ENCODE measurements at places on chromosomes 6 and 20.

DNA sequence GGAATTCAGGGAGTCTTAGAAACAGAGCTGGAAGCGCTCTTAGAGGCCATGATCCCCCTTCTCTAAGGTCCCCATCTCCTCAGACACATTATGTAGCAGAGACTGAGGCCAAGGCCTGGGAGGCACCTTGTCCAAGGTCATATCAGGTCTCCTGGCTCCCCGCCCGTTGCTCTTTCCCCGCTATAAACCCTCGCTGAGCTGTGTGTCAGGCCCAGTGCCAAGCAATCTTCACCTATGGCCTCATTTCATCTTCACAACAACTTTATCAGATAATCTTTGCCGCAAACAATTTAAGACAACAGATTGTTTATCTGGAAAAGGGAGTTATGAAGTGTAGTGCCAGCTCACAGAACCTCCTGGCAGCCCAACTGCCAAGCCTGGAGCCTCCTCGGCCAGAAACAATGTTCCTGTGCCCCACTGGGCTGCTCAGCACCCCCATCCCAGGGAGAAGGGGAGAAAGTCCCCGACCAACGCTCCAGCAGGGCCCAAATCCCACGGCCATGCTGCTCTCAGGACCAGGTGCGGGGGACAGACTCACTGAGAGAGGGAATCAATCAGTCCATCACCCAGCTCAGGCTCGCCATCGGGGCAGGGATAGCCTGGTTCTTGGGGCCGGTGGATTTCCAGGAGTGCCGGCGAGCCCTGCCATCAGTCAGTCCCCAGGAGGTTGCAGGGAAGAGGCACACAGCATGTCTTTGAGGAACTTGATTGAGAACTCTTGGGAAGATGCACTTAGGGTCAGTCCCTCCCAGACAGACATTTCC, 16.9 kb upstream of the FANCE start:
- DNase-seq, result no peak

- DNase-seq, result no peak
Observed at GRCh38 chr6:139577763-139578604, 203.5 kb upstream of the CITED2 start.

DNA sequence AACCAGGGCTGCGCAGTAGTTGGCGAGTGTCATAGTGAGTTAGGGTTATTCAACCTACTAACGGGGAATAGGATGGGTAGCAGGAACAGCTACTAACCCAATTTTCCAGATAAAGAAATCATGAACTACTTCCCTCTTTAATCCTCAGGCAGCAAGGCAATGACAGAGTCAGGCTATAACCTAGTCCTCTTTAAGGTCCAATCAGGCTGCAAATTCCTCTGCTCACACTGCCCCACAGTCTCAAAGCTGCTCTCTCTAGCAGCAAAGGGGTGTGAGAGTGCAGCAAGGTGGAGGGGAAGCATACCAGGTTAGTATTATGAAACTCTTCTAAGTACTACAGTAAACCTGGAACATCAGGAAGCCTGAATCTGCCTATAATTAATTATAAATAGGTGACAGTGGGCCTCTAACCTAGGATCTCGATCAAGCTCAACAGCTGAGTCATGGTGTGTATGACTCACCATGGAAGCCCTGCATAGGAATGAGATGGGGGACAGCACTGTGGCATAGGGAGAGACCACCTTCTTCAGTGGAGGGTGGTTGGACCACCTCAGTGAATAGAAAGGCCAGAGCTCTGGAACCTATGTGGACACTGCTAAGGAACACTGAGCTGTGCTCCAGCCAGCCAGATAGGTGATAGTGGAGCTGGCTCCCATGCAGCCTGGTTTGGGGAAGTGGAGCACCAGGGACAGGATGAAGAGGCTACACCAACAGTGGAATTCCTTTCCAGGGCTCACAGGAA, 7.9 kb downstream of the PEX6 start:
- no peak for DNase-seq

DNA sequence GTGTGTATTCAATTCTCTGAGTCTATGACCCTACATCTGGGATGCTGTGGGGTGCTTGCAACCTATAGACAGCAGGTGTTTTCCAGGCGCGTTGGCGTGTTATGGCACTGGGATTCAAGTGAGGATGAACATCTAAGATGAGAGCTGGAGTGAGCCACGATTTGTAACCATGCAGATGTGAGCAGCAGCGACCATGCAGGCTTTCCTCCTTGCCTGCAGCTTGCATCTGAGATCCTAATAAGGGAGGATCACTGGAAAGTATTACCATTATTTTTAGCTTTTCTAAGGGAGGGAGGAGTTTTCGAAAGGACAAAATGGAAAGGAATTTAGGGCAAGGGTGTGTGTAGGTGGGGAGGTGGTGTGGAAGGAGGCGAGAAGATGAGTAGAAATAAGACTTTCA, 216.7 kb downstream of the ATXN1 start:
- DNase-seq, result no peak

- no peak for DNase-seq
Observed at GRCh38 chr6:1952740-1953360, 292.6 kb downstream of the GMDS start.

GRCh38 chr6:163776906-163777686, 362.6 kb downstream of the QKI start:
- no peak for DNase-seq

DNA sequence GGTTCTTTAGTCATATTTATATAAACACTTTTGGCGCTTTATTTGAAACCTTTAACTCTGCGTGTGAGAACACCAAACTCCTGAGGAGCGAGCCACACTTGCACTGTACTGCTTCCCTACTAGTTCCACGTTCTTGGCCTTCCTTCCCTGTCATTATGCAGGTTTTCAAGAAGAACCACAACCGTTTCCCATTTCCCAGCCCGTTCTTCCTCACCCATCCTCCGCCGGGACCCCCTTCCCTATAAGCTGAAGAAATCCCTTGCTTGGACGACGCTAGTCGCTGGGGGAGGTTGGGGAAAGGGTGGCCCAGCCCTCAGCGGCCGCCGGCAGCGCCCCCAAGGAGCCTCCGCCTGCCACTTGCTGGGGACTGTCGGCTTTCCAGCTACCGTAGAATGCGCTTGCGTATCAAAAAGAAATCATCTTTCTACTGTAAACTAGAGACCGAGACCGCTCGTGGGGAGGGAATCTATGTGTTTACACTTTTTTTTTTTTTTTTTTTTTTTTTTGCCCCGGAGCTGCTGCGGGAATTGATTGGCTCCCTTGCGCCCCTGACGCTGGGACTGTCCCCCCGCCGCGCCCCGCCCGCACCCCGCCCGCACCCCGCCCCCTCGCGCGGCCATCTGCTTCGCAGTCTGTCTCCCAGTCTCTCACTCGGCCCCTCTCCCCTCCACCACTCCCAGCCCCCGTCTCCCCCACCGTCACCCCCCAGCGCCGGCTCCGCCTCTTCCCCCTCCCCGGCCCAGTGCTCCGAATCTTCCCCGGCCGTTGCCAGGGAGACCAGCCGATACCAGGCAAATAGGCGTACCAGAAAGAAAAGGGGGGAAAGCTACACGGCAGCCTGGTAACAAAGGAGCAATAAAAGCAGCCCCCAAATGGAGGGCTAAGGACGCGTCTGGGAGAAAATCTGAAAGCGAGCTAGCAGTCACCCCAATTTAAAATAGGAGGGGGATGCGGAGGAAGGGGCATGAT, 2.3 kb upstream of the MARCKS start:
- DNase-seq, result peak; percentile 93

DNA sequence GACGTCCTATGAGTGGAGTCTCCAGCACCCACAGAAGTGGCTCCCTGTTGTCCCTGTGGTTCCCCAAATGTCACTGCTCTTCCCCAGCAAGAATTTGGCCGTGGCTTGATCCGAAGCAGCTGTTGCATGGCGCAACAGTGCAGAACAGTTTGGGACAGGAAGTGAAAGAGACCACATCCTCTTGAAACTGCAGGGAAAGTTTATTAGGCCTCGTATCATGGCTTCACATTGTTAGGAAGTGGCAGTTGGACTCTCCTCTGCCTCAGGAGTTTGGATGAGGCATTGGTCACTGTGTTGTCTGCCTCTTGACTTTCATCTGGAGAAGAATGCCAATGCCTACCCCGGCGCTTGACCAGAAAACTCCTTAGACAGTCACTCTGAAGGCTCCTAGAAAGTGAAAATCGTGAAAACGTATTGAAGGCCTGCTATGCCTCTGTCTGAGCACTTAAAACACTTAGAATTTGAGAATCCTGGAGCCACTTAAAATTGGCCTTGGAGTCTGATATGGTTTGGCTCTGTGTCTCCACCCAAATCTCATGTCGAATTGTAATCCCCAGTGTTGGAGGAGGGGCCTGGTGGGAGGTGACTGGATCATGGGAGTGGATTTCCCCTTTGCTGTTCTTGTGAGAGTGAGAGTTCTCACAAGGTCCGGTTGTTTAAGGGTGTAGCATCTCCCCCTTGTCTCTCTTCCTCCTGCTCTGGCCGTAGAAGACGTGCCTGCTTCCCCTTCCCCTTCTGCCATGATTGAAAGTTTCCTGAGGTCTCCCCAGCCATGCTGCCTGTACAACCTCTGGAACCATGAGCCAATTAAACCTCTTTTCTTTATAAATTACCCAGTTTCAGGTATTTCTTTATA, 334.9 kb upstream of the JARID2 start:
- no peak for DNase-seq

- DNase-seq, result no peak
Observed at GRCh38 chr6:37713529-37714119, 15.9 kb upstream of the MDGA1 start.

DNA sequence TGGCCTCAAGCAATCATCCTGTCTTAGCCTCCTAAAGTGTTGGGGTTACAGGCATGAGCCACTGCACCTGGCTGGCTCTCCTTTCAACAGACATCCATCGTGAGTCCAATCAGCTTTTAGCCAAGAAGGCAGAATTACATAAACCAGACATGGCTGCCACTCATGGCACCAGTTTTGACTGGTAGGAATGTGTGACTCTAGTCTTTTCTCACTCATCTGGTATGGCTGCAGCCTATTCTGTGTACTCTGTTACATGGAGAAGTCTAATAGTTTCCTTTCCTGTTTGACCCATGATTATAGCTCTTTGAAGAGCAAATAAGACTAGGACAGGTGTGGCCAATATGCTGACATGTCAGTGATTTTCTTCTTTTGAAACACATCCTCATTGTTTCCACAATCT, 27.0 kb upstream of the RNF144B start:
- DNase-seq, result no peak

DNA sequence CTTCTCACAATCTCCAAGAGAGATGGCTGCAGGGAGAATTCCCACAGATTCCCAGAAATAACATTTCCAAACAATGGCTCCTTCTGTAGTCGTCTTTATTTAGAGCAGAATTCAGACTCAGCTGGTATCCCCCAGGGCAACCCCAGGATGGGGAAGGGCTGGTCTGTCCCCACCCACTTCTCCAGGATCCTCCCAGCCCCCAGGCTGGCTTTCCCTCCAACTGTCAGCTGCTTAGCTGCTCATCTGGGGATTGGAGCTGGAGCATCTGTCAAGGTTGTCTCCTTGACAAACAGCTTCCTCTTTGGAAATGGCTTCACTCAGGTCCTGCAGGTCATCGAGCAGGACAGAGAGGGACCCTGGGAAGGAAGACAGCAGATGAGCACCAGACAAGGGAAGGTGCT, 3.5 kb upstream of the PSORS1C2 start:
- no peak for DNase-seq

DNA sequence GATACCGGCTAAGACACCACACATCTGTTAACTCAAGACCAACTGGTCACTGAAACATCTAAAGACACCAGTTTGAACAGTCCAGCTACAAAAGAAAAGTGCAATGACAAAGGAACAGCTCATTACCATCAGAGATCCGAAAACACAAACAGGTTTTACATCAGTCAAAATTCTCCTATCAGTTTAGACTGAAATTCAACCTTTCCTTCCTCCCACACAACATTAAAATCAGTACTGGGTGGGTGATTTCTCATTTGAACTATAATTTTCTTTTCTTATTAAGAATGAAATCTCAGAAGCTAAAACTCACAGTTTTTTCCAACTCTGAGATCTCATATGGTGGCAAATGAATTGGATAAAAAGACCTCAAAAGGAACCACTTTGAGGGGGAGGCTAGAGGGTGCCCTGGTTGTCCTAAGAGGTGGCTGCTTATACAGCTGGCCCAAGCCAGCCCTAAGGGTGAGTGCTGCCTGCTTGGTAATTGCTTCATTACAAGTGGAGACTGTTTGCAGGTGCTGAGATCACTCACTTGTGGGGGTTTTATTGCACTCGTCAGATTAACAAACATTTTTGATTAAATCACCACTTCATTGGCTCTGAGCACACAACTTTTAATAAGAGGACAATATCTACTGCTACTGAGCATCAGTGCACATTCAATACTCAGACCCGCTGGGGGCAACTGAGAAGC, 4.3 kb downstream of the CCDC167 start:
- no peak for DNase-seq

- DNase-seq, result no peak
Observed at GRCh38 chr6:18359237-18359885, 27.8 kb upstream of the RNF144B start.

DNA sequence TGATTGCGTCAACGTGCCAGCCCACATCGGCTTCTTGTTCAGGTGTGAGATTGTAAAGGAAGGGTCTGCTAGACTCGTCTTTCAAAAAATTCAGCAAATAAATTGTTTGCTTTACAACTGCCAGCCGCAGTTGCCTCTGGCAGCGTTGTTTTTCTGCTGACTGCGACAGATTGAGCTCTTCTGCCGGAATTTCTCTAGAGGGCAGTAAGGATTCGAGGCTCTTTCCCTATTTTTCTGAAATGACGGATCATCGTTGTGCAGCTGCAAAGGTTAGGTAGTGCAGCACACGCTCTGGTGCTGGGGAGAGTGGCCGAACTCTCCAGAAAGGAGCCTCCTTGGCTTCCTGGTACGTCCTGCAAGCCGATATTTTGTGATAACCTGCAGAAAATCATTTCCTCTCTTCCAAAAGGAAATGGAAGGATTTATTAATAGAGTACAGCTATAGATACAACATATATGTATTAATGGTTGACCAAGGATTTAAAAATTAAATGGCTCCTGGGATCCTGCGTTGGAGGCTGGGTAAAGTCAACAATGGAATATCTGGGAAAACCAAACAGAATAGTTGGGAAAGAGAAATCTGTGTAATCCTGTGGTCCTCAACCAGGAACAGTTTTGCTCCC, 121.9 kb upstream of the ZFP64 start:
- DNase-seq, result peak; percentile 58

GRCh38 chr6:33391922-33392594, 435 bp downstream of the KIFC1 start:
- no peak for DNase-seq

DNA sequence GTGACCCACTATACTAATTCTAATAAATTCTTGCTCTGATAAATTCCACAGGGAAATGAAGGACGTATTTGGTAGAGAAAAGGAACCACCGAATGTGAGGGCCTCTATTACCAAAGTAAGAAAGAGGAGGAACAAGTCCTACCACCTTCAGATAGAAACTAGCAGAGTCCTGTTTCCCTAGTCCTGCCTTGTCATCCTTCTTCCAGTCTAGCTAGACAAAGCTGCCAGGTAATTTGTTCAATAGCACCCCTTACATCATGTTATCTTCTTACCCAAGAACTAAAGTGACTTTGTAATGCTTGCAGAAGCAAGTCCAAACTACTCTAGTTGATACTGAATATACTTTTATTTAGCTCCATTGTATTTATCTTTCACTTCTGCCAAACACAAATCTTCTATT, 29.3 kb upstream of the FAM83B start:
- DNase-seq, result no peak

- no peak for DNase-seq
Observed at GRCh38 chr20:2253256-2253655, 42.5 kb upstream of the TGM3 start.
